GM12892 (cell line): ENCODE measurements at places on chromosomes 1 and 21.

DNA sequence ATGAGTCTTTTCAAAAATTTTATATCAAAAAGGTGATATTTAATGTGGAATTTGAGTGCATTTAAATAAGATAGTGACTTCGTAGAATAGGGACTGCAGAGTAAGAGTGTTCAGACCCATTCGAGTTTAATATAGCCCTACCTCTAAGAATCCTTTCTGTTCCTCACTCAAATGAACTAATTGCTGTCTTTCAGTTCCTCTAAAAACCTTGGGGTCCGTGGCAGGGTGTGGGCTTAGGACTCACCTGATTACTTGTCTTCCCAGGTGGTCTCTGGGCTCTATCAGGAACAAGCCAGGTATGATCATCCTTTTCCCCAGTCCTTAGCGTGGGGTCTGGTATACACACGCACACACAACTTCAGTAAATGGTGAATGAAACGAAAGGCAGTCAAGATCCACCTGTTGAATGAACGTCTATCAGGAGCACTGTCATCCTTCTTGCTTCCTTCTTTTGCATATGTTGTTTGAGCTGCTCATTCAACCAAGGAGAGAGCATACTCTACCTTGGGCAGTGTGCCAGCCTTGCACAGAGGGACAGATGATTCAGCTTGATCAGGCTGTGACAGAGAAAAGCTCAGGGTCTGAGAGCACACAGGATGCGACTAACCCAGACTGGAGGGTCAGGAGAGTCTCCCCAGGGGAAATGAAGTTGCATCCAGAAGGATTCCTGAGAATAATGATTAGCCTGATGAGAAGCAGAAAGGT, 1.2 kb upstream of the RNF11 start:
- peak; percentile 39 for DNase-seq

DNA sequence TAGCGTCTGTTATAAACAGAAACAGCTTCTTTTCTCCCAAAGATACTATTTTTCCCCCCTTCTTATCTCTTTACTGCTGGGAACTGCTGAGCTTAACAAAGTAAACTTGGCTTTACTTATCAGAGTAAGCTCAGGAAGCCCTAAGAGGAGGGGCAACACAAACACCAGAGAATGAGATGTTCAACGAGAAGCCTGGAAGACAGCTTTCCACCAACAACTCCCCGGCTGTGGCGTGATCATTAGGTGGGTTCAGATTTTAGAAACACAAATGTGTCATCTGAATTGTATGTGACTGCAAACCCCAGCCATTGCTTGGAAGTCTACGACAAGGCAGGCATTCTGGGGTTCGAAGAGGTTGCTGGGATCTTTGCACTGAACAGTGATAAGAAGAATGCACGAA, 181.2 kb upstream of the ESRRG start:
- DNase-seq = no peak

DNA sequence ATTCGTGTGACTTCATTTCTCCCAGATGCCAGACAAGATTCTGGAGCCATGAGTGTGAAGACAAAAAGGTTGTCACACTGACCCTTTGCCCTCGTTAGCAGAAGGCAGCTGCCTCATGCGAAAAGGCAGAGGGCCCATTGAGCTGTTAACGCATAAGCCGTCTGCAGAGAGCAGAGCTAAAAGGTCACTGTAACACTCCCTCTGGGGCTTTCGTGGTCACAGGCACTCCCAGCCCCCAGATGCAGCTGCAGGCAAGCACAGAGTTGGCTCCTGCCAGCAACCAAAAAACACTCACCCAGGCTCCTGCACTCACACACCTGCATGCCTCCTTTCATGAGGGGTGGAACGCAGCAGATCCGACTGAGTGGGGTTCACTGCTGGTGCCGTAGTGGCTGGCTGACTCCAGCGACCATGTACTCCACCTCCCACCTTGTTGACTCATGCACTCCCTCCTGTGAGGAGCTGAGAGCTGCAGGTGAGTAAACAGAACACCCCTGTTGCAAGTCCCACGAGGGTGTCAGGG, 287.5 kb downstream of the SMYD3 start:
- no peak for DNase-seq

DNA sequence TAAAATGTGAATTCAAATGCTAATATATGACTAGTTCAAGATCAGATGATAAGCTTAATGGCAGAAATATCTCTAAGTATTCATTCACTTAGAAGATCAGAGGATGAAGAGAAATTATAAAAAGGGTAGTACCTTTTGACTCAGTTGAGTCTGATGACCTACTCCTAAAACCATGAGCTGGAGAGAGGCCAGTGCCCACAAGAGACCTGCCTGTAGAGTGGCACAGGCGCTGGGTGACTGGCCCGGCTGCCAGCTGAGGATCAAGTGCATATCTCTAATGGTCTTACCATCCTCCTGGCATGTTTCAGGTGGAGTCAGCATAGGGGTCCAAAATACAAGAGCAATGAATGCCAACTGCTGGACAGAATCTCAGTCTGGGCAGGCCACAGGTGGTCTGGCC, 14.1 kb downstream of the DDAH1 start:
- DNase-seq = no peak

- DNase-seq = no peak
Observed at GRCh38 chr1:183497218-183497617, 24.9 kb downstream of the SMG7 start.

GRCh38 chr1:176164014-176164678, 42.9 kb downstream of the COP1 start:
- DNase-seq = no peak

- DNase-seq = no peak
Observed at GRCh38 chr1:2457444-2457843, 18.6 kb upstream of the PLCH2 start.

DNA sequence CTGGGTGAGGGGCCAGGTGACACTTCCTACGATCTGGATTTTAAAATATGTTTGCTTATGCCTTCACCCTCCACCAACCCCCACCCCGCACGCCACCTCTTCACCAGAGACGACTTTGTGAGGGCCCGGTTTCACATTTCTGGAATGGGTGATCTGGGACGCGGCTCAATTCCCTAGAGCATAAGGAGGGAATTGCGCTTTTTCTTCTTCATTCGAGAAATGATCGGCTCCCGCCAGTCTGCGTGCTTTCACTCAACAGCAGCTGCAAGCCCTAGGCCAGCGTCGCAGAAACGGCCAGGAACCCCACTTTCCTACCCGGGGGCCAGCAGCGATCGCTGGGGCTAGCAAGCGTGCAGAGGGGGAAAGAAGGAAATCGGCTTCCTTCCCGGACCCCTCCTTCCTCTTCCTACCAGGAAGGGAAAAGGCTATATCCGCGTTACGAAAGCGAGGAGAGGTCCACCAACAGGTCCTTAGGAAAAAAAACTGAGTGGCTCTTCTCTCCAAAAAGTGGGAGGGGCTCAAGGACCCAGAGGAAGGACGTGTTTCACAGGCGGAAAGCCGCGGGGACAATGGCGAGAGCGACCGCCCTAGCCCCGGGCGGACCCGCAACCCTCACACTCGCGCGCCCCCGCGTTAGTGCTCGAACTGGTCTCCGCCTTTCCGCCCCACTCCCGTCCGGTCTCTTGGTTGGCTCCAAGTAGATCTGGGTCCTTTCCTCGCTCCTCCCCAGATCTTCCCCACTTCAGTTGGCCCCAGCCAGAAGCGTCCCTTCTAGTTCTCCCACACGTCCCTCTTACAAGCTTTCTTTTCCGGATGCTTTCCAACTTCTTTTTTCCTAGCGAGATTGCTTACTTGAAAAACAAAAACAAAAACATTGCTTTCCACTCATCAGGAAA, 1.1 kb upstream of the ADAMTS1 start:
- DNase-seq = no peak

- no peak for DNase-seq
Observed at GRCh38 chr1:5423109-5423508, 569.1 kb downstream of the NPHP4 start.

DNA sequence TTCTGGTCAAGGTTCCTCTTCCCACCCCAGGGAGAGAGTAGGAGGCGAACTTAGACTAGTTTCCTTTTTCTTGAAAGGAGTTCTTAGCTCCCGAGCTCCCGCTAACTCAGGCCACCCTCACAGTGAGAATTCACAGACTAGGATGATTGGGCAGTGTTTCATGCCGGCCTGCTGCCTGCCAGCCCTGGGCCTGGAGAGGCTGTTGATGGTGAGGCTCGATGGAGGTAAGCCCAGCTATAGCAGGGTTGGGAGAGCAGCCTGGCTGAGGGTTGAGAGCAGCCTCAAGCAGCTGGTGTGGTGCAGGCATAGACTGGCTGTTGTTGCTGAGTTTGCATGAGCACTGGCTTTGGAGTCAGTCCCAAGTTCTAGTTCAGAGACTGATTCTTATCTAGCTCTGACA, 274.4 kb downstream of the MATN1 start:
- no peak for DNase-seq

GRCh38 chr1:63108206-63108605, 214.2 kb upstream of the FOXD3 start:
- DNase-seq = no peak

DNA sequence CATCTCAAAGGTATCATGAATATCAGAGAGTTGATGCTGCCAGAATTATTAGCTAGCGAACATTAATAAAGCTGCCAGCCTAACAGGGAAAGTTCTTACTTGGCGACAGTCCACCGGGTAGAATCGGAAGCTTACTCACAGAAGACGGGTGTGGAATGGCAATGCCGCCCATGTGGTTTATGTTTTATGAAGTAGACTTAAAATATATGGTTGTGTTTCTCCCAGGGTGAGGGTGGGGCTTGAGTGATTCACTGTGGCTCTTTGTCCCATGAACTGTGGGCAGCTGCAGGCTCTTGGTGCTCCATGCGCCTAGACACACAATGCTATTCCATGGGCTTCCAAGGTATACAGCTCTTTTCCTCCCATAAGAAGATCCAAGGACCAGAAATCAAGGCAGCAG, 162.7 kb downstream of the PIGK start:
- no peak for DNase-seq
